GF-D8 (cell line): ENCODE measurements at places on chromosomes 1 and 21.

DNA sequence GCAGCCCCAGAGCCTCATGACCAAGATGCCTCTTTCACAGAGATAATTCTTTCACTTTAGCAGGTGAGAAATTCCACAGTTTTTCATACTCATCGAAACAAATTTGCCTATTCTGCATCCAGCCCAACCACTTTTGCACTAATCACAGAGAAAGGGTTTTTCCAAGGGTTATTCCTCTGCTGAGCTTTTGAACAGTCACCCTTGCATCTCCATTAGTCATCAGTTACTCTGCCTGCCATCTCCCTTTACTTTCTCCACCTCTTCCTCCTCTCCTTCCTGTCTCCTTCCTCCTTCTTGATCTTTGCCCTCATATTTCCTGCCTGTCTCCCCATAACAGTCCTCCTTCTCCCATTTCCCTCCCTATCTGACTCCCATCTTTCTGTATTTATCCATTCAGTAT, 43.9 kb downstream of the FH start:
- no peak for DNase-seq

DNA sequence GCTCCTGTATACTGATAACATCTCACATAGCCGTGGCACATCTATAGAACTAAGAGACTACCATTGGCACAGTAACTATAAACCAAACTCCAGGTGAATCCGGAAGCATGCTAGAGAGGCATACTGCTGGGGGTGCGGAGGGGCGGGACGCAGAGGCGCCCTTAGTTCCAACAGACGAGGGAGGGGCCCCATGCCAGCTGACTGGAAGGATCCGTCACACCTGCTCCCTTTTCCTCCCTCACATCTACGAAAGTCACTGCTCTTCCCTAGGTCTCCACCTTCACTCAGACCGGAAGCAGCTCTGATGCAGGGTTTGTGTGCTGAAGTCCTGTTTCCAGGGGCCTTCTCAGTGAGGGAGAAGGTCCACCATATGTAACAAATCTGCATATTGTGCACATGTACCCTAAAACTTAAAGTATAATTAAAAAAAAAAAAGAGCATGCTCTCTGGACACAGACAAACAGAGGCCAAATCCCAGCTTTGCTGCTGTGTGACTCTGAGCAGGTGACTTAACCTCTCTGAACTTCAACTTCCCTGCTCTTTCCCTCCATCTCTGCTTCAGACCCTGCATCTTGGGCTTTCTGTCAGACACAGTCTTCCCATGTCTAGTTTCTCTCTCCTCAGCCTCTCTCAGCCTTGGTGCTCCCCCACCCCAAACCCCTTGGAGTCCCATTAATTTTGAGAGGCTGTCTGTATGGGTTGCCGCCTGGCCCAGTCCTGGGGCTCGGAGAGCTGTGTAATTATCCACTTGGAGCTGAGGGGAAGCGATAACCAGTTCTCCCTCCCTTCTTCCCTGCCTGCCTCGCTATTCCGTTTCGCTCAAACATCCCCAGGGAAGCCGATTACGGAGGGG, 7.8 kb upstream of the GJB5 start:
- no peak for DNase-seq

DNA sequence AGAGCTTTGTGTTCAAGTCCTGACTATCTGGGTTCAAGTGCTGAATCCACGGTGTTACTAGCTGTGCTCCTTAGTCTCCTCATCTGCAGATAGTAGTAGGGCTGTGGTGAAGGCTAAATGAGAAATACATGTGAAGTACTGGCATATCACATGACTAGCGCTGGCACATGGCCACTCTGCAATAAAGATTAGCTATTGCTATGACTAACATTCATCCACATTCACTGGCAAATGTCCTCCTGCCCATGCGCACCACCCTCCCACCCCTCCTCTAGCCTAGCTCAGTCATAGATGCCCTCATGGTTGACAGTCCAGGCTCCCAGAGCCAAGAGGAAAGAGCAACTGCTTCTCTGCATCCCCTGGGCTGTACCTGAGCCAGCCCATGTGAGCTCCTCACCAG, 8.5 kb upstream of the COL8A2 start:
- no peak for DNase-seq

DNA sequence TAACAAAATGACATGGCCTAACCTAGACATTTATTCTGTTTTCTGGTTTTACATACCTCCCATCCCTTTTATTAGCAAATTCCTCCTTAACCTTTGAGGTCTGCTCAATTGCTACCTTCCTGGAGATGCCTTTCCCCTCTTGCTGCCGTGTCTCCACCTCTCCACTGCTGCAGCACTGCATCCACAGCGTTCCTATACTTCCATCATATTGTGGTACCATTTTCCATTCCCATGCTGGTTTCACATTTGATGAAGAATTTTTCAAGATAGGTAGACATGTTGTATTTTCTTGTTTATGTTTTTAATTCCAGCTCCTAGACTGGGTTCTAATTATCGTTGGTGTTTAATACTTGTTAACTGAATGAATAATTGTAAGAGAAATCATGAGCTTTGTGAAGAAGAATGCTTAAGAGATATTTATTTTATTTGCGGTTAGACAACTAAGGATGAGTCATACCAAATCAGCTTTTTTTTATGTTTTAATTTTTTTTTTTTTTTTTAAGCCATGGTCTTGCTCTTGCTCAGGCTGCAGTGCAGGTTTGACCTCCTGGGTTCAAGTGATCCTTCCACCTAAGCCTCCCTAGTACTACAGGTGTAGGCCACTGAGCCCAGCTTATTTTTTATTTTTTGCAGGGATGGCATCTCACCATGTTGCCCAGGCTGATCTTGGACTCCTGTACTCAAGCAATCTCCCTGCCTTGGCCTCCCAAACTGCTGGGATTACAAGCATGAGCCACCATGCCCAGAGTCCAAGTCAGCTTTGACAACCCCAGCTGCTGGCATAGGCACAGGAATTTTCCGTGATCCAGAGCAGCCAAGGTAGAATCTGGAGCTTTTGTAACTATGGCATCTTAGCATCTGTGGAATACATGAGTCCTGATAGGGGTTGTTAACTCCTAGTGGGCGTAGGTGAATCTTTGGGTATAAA, 44.0 kb downstream of the ATP6V1G3 start:
- no peak for DNase-seq

DNA sequence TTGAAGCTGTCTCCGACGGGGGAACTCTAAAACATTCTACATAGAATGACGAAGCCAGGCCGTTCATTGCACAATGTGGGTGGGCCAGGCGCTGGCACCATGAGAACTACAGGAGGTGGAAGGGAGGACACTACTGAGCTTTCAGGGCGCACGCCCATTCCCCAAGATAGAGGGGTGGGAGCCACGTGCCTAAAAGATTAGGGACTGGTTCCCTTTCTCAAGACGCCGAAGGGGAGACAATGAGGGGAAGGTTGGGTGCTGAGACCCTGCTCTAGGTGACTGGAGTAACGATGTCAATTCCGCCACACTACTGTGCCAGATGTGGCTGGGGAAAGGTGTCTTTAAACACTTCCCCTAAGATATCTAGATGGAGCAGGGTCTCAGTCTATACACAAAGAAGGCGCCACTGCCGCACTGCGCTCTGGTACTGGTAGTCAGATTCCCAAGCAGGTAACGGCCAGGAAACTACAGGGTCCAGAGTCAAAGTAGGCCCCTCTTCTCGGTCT, 782 bp downstream of the CSDE1 start:
- DNase-seq, result peak; percentile 12

DNA sequence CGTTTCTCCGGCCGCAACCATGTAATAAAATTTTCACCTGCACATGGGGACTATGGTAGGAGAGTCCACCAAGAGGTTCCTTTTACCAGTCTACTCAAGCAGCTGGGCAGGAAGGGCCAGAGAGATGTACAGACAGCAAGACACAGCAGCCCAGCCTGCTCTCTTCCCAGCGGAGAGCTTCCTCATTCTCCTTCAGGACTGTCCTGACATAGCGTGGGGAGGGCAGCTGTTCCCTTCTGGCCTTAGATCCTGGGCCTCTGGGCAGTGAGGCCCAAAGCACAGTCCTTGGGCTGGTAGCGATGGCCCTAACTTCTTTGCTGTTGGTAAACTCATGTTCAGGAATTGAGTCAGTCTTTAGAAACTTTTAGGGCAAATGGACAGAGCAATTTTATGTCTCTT, 89.1 kb downstream of the BCAR3 start:
- no peak for DNase-seq

DNA sequence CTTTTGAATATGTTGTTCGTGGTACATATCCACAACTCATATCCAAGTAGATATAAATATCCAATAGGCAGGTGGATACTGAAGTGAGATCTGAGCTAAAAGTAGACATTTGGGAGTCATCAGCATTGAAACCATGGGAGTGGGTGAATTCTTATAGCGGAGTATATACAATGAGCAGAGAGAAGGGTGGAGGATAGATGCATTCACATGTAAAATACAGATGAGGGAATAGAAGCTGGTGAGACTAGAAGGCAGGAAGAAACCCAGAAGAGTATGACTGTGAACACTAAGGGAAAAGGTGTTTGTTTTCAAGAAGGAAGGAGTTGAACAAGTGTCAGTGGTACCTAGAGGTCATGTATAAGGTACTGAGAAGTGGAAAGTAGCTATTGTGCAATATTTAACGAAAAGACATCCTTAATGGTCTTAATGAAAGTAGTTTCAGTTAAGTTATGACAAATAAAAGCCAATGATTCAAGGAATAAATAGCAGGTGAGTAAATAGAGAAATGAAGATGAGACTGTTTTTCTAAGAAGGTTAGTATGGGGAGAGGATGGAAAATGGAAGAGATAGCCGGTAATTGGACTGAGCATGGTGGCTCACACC, 181.6 kb upstream of the CACYBP start:
- DNase-seq, result no peak

DNA sequence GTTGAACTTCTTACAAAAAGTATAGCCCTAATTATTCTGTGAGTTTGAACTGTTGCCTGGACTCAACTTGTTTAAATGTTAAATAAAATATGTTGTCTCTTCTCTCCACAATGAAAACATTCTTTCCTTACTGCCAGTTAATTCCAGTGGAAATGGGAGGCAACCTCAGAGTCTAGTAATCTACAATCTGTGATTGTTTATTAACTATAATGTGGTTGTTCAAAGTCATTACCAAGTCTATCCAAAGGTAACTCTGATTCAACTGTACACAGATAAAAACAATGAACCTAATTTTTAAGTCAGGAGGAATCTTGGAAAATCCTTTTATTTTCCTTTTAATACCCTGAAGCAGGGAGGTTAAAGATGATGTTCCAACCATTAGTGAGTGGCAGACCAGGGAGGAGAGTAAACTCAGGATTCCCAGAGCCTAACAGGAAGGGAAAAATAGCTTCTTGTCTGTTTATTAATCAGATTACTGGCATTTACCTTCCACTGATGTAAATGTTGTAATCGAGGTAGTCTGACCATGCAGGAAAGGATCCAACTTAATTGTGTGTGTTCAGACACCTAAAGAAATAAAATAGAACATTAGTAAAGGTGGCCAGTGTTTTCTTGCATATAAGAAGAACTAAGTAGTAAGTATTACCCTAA, 57.1 kb upstream of the TBX15 start:
- no peak for DNase-seq

- no peak for DNase-seq
Measured at GRCh38 chr1:91026777-91027176, 4.9 kb upstream of the ZNF644 start.

DNA sequence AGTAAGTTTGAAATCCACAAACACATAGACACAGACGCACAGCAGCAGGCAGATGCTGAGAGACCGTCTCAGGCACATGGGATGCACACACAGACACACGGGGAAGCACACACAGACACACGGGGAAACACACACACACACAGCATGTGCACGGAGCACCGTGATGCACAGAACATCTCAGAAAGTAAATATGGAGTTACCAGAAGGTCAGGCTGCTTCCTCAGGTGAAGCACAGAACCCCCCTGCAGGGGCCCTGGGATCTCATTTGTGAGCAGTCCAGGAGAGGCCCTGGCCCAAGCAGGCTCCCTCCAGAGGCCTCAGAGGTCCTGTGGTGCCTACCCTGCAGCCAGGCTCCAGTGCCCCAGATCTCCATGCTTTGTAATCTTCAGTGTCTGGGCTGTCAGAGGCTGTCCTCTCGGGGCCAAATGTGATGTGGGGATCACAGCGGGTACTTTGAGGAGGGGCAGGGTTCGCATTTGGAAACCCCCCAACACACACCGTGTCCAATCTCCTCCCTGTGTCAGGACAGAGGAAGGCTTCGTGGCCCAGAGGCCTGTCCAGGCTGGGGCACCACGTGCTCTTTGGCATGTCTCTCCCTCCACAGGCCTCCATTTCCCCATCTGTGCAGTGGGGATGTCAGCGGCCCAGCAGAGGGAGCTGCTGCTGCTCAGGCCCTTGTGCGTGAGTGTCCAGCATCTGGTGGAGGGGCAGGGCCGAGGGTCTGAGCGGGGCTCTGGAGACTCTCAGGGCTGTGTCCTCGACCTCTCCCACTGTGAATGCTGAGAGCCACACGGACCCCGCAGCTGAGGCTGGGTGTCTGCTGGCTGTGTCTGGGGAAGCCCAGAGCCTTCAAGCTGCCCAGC, 23.0 kb upstream of the PRSS38 start:
- no peak for DNase-seq

- DNase-seq, result no peak
Measured at GRCh38 chr1:50424045-50424883, 1.0 kb upstream of the DMRTA2 start.

- no peak for DNase-seq
Measured at GRCh38 chr1:63779338-63780211, 5.8 kb downstream of the ROR1 start.

DNA sequence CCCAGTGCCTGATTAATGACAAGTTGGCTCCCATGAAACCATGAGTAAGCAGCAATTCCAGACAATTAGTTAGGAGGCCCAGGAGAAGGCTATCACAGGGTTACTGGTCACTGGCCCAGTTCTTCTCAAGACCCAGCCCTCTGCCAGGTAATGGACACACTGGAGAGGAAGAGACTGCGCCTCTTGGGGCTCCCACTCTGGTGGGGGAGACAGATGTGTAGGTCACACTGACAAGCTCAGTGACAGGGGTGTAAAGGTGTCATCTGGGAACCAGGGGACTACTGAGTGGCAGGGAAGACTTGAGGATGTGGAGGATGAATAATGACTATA, 4.9 kb downstream of the HPCA start:
- no peak for DNase-seq

GRCh38 chr1:176949033-176949662, 215.4 kb downstream of the ASTN1 start:
- no peak for DNase-seq

- no peak for DNase-seq
Measured at GRCh38 chr1:54003249-54003646, 14.7 kb downstream of the LDLRAD1 start.

DNA sequence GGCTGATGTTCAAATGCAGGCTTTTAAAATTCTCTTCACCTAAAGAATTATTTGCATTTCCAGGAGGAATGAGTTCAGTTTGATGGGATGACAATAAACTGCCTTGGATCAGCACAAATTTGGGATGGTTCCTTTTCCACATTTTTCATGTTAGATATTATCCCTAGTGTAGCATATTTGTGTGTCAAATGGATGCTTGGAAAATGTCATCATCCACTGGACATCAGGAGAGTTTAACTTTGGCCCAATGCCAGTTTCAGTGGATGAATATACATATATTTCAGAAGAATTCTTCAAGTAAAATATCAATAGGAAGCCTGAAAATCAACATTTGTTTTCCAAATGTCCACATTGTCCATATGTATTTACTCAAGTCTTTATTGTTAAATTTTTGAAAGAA, 116.5 kb upstream of the COL24A1 start:
- no peak for DNase-seq

- no peak for DNase-seq
Measured at GRCh38 chr1:155946633-155947219, 5.3 kb downstream of the RXFP4 start.

GRCh38 chr1:43532716-43533115, 2.0 kb downstream of the PTPRF start:
- no peak for DNase-seq

- no peak for DNase-seq
Measured at GRCh38 chr1:59502009-59502691, 205.3 kb downstream of the FGGY start.
